Inflammatory macrophage treated with lipopolysaccharide for 4 hours (primary cell): ENCODE measurements at places on chromosomes 12 and 14.

DNA sequence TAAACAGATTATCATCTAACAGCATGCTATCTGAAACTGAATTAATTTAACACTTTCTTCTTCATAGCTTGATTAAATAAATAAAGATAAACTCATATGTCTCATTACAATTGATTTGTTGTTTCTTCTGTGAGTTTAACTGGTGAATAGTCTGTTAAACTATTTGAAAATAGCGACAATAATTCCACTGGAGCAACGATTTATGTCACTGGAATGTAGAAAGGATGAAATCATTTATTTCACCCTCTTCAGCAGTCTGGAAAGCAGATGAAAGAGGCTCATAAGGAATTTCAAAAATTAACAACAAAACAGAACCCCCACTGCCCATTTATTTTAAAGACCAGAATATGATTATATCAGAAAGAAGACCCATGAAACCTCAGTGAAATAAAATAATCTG lies 1165.1 kb upstream of the USP15 start:
- no peak for DNase-seq

GRCh38 chr12:6363330-6364043 lies 11.9 kb downstream of the SCNN1A start:
- peak; percentile 81 for DNase-seq

GRCh38 chr12:84070292-84070691 lies 842.3 kb downstream of the SLC6A15 start:
- DNase-seq, result no peak

DNA sequence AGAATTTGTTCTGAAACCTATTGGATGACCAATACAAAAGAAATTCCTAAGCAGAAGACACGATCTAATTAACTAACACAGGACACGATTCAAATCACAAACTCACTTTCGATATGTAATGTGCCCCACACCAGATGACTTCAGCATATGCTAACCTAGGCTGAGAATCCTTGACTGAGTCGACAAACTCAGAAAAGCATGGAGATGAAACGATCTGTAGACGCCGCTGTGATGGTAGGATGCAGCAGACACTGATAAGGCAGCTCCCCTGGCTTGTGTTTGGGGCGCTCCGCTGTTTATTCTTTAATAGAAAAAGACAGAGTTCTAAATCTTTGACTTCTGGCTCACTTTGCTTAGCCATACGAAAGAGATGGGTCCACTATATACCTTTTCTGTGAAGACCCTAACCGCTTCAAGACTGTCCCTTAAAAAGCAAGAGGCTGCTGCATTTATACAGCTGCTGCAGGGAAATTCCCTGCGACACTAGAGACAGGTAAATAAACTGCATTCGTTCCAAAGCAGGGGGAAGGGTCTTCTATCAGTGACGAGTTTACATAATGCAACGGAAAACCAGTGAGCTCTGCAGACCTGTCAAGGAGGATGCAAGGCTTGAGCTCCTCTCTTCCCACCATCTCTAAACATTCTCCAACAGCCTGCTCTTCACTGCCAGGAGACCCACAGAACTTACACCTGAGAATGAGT lies 929 bp downstream of the CHD8 start:
- DNase-seq, result no peak

DNA sequence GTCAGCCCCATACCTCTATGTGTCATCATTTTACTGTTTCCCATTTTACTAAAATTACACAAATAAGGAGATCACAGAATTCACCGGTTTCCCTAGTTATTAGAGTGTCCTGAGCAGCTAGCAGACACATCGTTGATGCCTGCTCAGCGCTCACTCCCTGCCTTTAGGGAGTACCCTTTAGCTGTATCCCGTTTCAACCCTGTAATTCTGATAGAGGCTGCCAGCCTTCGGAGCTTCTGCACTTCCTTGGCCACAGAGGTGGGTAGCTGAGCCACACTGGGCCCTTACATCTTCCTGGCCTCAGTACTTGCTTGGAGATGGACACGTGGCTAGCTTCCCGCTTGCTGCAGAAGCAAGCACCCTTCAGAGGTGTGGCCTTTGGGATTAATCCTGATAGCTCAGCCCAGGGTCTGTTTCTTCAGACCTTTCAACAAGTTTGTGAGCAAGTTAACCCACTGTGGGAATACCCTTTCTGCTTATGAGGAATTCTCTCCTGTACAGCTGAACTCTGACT lies 14.3 kb upstream of the FBXW8 start:
- DNase-seq, result no peak

DNA sequence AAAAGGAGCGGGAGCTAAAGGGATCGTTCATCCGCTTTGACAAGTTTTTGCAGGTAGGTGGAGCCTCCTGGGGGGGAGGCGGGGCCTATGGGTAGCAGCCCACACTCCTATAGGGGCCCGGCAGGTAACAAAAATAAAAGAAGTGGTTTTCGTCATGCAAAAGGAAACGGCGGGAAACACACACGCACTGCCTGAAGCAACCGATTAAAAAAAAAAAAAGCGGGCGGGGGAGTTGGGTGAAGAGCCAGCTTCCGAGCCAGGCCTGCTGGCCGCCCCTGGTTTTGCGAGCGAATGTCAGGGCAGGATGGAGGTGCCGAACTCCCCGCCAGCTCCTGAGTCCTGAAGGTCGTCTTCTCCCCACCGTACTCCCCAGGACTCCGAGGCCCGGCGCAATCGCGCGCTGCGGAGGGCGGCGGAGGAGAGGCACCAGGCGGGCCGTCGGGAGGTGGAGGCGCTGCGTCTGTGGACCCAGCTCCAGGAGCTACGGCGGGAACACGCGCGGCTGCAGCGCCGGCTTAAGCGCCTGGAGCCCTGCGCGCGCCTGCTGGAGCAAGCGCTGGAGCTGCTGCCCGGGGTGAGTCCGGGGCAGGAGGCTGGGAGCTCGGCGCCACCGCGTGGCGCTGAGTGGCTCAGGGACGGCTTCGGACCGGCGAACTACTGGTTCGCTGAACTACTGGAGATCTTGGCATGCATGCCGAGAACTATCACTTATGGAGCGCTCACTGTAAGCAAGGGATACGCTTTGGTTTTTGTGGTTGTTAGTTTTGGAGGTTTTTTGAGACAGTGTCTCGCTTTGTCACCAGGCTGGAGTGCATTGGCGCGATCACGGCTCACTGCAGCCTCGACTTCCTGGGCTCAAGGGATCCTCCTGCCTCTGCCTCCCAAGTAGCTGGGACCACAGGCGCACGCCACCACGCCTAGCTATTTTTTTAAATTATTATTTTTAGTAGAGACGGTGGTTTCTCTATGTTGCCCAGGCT lies 3.6 kb downstream of the CFAP73 start:
- DNase-seq, result peak; percentile 74

GRCh38 chr12:115062741-115063140 lies 378.8 kb upstream of the TBX3 start:
- DNase-seq, result no peak

GRCh38 chr12:24948420-24948756 lies 513 bp downstream of the BCAT1 start:
- DNase-seq, result peak; percentile 84

- DNase-seq, result no peak
These were observed 65.8 kb downstream of the C14orf39 start for GRCh38 chr14:60420050-60420449.
